Gastrocnemius medialis (tissue), 4 donors: ENCODE measurements at places on chromosomes 4 and X. TPM values are rescaled to one million over a fixed set of nuclear protein-coding genes. Genes with fewer than 3 reads are reported as not detected.

Gene SOD3
- total RNA-seq: 13.0 TPM

DNA sequence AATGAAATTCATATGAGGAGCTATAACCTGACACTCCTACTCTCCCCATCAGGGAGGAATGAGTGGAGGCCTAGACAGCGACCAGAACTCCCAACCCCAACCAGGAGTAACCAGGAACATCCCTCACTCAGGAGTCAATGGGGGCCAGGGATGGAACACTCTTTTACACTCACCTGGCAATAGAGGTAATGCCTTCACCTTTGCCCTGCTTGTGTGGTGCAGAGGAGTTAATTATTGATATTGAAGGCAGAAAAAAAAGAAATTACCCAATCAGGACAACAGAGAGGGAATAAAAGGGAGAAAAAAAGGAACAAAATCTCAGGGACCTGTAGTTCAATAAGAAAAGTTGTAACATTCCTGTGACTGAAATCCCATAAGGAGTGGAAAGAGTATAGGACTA is 141.5 kb downstream of the PPP4R3C start:
- DNase-seq: no peak

GRCh38 chrX:48736303-48736702 is 25.2 kb upstream of the GLOD5 start:
- no peak for DNase-seq

DNA sequence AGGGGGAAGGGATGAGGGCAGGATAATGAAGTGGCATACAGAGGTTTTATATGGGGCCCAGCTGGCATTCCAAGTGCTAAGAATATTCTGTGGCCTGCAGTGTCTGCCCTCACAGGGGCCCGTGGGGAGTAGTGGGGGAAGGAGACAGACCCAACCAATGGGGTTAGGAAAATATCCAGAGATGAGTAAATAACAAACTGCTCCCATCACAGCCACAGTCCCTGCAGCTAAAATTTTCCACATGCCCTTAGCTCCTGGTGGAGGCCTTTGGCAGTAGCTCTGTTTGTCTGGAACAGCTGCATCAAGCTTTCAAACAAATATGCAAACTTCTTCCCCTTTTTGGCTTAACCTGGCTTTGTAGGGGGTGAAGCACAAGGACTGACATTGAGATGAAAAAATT is 3.1 kb downstream of the SRPX2 start:
- no peak for DNase-seq

GRCh38 chr4:37561803-37562207 is 124.4 kb downstream of the RELL1 start:
- no peak for DNase-seq

Gene APOO
- 32.3 TPM for total RNA-seq

Gene RNF212
- total RNA-seq: not detected

DNA sequence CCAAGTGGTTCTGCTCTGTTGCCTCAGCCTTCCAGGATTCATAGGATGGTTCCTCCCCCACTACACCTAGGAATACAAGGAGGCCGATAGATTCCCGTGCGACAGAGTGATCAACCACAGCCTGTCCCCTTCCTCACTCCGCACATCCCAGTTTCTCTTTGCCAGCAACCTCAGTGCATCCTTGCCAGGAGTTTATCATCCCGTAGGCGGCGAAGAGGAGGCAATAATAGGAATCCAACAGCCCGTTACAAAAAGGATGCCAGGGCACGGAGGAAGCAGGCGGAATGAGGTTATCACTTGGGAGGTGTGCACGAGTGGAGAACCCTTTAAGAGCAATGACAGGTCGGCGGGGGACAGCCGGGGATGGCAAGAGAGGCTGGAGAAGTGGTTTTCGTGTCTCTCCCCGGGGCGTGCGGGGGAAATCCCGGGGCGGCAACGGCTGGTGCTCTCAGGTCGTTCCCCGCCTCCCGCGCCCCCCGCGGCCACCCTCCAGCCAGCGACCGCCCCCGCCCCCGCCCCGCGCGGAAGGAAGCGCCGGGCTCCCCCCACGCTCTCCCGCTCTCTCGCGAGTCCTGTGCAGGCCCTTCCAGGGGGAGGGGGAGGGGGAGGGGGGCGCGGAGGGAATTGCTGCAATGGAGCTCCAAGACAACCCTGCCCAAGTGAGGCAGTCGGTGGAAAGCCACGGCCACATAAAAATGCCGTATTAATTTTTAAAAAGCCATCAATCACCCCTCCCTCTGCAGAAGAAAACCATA is 1.6 kb downstream of the PPP3CA start:
- DNase-seq: no peak

- DNase-seq: no peak
Measured at GRCh38 chrX:153611298-153612095, 12.6 kb upstream of the CCNQ start.

Gene CXCL8
- 1.9 TPM for total RNA-seq

DNA sequence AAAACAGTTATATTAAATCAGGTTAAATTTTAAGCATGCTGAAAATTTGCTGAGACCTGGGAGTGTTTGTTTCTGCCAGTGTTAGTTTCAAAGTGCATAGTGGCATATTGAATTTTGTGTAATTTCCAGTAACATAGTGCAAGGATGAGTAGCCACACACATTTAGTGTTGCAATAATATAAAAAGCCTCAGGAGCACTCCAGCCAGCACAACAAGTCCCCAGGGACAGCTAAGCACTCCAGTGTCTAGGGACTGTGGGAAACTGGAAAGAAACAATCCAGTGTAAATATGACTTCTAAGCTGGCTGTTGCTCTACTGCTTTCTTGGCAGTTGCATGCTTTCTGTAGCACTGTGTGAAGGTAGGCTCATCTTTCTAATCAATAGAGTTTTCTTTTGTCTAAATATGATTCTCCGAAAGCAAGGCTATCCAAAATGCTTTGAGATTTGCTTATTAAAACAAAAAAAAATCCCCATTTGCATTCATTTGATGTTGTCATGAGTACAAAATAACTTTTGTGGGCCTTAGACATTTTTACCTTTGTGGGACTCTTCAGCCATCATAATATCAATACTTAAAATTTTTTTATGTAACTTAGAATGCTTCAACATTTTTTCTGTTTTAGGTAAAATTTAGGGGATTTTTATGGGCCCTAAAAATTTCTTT is 24.2 kb upstream of the CXCL2 start:
- DNase-seq: no peak

DNA sequence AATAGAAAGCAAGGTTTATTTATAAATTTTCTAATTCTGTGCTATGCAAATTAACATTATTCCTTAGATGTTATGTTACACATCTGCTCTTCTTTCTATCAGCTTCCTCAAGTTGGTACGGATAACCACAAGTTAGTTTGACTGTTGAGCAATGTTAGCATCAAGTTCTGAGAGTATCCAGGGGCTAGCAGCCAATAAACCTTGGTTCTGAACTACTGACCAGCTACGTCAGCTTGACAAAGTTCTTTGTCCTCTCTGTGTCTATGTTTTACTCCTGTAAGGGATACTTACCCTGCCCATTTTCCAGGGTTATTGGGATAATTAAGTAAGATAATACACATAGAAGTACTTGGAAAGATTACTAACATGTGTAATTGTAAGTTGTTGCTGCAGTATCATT is 8.1 kb upstream of the TEX13A start:
- DNase-seq: no peak

- DNase-seq: no peak
Measured at GRCh38 chrX:31269914-31270313, 198.1 kb upstream of the FTHL17 start.

GRCh38 chrX:110276778-110277177 is 41.1 kb downstream of the AMMECR1 start:
- no peak for DNase-seq

DNA sequence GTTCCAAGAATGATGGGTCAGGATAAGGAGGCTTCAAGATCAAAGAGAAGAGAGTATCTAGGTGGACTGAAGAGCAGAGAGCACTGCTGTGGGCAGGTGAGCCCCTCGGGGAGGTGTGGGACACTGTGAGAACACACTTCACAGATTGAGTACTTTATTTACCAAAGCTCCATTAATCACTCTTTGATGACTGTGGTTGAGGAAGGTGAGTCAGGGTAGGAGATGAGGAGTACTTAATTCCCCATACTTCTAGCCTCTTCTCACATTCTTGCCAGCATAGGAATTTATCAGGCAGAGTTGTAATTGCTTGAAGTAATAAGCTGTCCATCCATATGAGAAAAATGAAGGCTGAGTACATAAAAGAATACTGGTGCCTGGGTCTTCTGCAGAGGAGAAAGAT is 375.3 kb downstream of the PCDH10 start:
- DNase-seq: no peak

Gene LRCH2
- 0.44 TPM for total RNA-seq

GRCh38 chr4:16464651-16465050 is 238.4 kb upstream of the TAPT1 start:
- DNase-seq: no peak

DNA sequence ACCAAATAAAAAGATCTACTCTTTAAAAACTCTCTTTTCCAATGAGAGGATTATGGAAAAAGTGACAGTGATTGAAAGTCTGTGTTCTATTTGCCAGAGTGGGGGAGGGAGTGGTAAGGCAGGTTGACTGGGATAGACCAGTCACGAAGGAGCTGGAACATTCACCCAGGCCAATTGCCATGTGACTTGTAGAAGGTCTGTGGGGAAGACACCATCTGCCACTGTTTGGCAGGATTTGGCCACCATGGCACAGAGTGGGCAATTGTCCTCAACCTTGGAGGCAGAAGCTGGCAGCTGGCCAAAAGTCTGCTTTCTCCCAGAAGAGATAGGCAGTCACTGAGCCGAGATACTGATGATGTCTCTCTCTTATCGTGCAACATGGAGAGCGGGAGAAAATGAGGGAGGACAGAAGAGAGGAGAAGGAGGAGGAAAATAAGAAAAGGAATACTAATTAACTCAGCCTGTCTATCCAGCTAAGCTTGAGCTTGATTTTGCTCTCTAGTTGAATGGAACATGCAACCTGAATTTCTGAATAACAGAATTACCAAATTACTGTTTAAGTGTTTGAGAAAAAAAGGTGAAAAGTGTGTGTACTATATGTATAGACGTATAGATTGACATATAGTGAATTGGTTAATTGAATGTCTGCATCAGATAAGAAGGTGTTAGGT is 267.1 kb downstream of the ARHGAP24 start:
- DNase-seq: no peak

GRCh38 chr4:154427149-154427548 is 64.5 kb downstream of the DCHS2 start:
- DNase-seq: no peak

- DNase-seq: no peak
Measured at GRCh38 chrX:18643243-18643642, 28.7 kb downstream of the RS1 start.

Gene GPR82
- total RNA-seq: not detected

GRCh38 chr4:130056286-130056685 is 960.3 kb downstream of the C4orf33 start:
- DNase-seq: no peak

Gene P2RY8
- total RNA-seq: 0.36 TPM

GRCh38 chr4:101251261-101251660 is 96.1 kb downstream of the PPP3CA start:
- DNase-seq: no peak
